Left ventricle myocardium inferior (tissue), 1 donor: ENCODE measurements at places on chromosomes 1 and 21. TPM values are rescaled to one million over a fixed set of nuclear protein-coding genes. Genes with fewer than 3 reads are reported as not detected.
A peak's percentile ranks its signal among the peaks of the same experiment; 100 is the strongest.

The PTGFR gene
- total RNA-seq, result 0.44 TPM

The KISS1 gene
- not detected for total RNA-seq

The CELA2A gene
- total RNA-seq, result not detected

The RPTN gene
- total RNA-seq, result not detected

The LCA5L gene
- total RNA-seq, result 0.80 TPM

DNA sequence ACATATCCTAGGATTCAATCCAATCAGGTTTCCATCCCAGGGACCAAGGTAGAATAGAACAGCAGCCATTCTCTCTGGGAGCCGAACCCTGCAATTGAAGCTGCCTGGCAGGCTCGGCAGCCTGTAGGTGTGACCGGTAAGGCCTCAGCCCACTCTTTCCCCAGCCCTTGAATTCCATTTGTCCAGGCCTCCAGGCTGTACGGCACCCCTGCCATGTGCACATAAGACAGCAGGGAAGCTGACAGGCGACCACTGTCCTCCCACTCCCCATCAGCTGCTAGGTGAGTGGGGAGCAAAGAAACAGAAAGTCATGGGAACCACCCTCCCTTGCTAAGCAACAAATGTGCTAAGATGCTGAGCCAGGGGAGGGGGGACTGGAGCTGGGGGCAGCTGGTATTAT, 23.0 kb downstream of the OPTC start:
- H3K4me3 ChIP-seq, result no peak overlapping the region
- H3K27ac ChIP-seq, result no peak overlapping the region
- no peaks in the 10 kb centered on the region for H3K27me3 ChIP-seq
- no peak for DNase-seq
- no peaks in the 10 kb centered on the region for H3K36me3 ChIP-seq

DNA sequence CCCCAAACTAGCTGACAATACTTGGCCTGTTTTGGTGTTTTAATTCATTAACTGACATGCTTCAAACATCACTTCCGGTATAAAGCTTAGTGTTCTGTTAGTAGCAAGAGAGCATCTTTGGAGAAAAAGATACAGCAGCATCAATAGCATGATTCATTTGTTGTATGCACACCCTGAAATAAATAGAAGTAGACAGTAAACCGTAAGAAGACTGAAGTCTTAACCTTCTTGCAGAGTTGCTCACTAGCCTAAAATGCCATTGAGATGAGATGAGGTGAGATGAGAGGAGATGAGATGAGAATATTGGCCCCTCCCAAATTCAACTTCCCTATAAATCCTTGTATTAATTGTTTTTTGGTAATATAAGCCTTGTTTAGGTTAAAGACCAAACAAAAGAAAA, 108.8 kb downstream of the TNFSF18 start:
- H3K4me3 ChIP-seq, result no peak overlapping the region
- H3K27ac ChIP-seq, result no peak overlapping the region
- H3K36me3 ChIP-seq, result no peaks in the 10 kb centered on the region
- no peaks in the 10 kb centered on the region for H3K27me3 ChIP-seq
- no peaks in the 10 kb centered on the region for H3K4me1 ChIP-seq

DNA sequence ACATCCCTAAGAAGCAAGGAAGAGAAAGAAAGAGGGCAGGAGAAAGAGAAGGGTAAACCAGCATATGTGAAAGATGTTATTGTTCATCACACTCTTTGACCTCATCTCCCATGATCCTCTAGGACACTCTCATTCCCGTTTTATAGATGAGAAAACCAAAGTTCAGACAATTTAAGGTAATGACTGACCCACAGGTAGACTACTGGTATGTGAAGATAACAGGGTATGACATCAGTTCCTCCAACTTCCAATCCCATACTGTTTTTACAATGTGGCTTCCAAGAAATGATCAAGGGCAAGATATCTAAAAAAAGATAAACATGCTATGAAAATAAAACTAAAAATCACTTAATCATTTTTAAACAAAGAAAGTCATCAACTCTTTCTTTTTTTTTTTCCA, 95.2 kb upstream of the TNFSF4 start:
- no peak for DNase-seq

- H3K27me3 ChIP-seq, result no peaks in the 10 kb centered on the region
- H3K4me1 ChIP-seq, result no peaks in the 10 kb centered on the region
- H3K36me3 ChIP-seq, result no peaks in the 10 kb centered on the region
- DNase-seq, result no peak
Observed at GRCh38 chr1:210681158-210681557, 352.5 kb downstream of the HHAT start.

DNA sequence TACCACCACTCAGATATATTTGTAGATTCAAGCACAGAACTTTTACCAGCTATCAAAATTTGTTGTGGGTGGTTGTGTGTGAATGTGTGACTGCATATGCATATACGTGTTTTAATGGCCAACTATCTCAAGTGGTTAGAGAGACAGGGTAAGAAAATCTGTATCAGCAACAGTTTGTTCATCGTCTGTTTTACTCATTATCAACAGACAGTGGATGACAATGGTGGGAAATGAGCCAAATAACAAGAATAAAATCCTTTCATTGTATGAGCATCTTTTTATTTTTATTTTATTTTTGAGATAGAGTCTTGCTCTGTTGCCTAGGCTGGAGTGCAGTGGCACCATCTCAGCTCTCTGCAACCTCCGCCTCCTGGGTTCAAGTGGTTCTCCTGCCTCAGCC, 22.7 kb upstream of the DYNLT5 start:
- no peak for DNase-seq
- no peaks in the 10 kb centered on the region for H3K36me3 ChIP-seq
- H3K27me3 ChIP-seq, result no peaks in the 10 kb centered on the region
- H3K4me1 ChIP-seq, result peaks cover 8% of the 10 kb centered on the region
- H3K4me3 ChIP-seq, result no peak overlapping the region

DNA sequence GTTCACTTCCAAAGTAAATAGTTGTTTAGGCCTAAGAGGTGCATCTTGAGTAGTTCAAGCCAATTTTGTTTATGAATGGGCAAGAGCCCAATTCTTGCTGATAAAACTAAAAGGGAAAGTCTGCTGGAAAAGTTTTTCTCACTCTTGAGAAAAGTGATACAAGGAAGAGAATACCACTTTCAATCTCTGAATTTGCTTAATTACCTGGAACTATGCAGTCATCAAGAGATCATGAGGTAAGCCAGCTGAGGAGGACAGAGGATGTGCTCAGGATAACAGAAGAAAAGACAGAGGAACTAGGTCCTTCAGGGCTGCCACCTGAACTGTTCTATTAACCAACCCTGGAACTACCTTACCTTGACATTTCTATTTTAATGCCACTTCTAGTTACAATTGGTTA, 42.2 kb downstream of the ILDR2 start:
- DNase-seq, result no peak
- no peak overlapping the region for H3K27ac ChIP-seq
- H3K4me1 ChIP-seq, result peaks cover 16% of the 10 kb centered on the region
- no peaks in the 10 kb centered on the region for H3K36me3 ChIP-seq

DNA sequence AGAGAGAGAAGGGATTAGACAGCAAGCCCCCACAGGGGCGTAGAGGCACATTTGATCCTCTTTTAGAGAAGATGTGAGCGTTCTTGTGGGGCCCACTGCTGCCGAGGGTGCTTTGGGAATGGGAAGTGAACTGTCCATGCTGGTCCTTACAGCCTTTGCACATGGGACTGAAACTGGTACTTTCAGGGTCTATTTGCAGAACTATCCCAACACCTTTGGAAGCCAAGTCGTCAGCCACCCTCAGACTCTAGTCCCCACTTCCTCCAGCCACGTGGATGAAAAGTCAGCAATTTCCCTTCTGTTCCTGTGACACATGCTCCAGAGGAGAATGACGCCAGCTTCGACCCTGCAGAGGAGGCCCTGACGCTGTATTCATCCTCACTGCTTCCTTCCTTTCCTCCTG, 2.6 kb upstream of the RAB7B start:
- H3K27ac ChIP-seq, result no peak overlapping the region
- H3K27me3 ChIP-seq, result no peaks in the 10 kb centered on the region
- no peak for DNase-seq
- no peaks in the 10 kb centered on the region for H3K36me3 ChIP-seq
- no peak overlapping the region for H3K4me3 ChIP-seq

DNA sequence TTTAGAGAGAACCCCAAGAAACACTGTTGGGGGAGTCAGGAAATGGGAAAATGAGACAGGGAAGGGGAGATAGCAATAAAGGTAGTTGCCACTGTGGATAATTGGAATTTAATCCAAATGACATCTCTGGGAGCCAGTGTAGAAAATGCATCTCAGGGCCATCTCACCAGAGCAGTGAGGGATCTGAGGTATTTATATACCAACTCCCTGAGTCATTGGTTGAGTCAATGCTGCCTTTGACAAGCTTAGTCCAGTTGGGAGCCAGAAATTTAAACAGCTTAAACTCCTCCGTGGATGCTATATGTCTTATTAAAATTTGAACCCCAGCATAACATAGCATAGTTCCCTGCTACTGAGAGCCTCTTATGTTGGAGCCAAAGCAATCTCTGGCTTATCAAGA, 140.3 kb downstream of the SLC30A10 start:
- H3K27me3 ChIP-seq, result no peaks in the 10 kb centered on the region
- no peak for DNase-seq
- H3K27ac ChIP-seq, result no peak overlapping the region
- H3K36me3 ChIP-seq, result no peaks in the 10 kb centered on the region
- no peak overlapping the region for H3K4me3 ChIP-seq

DNA sequence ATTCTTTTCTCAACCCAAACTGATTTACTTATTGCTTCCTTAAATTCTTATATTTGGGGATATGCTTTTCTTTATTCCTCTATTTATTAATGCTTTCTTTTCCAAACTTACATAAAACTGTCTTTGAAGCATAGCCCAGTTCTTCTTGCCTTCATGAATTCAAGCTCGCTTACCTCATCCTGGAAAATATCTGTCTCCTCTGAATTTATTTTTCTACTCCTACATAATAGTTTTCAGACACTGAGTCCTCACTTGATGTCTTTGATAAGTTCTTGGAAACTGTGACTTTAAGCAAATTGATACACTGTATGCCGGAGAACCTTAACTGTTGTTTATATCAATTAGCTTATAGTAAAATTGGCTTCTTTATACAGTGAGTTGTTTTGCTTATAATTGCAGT, 93.8 kb downstream of the ZFYVE9 start:
- no peak for DNase-seq
- no peak overlapping the region for H3K4me3 ChIP-seq
- no peaks in the 10 kb centered on the region for H3K27me3 ChIP-seq
- H3K4me1 ChIP-seq, result no peaks in the 10 kb centered on the region
- no peak overlapping the region for H3K27ac ChIP-seq

- H3K4me1 ChIP-seq, result no peaks in the 10 kb centered on the region
- H3K27me3 ChIP-seq, result no peaks in the 10 kb centered on the region
- no peak overlapping the region for H3K27ac ChIP-seq
- no peak overlapping the region for H3K4me3 ChIP-seq
- H3K36me3 ChIP-seq, result peaks cover 95% of the 10 kb centered on the region
Observed at GRCh38 chr1:7821282-7821681, 31.6 kb downstream of the UTS2 start.

- H3K4me3 ChIP-seq, result no peak overlapping the region
- H3K4me1 ChIP-seq, result no peaks in the 10 kb centered on the region
- no peak for DNase-seq
- H3K27me3 ChIP-seq, result peaks cover 1% of the 10 kb centered on the region
- H3K27ac ChIP-seq, result no peak overlapping the region
Observed at GRCh38 chr1:50084389-50084788, 24.3 kb upstream of the ELAVL4 start.

GRCh38 chr1:215720126-215720525, 153.0 kb downstream of the KCTD3 start:
- no peaks in the 10 kb centered on the region for H3K27me3 ChIP-seq
- H3K27ac ChIP-seq, result no peak overlapping the region
- no peak overlapping the region for H3K4me3 ChIP-seq
- H3K4me1 ChIP-seq, result no peaks in the 10 kb centered on the region
- DNase-seq, result no peak

DNA sequence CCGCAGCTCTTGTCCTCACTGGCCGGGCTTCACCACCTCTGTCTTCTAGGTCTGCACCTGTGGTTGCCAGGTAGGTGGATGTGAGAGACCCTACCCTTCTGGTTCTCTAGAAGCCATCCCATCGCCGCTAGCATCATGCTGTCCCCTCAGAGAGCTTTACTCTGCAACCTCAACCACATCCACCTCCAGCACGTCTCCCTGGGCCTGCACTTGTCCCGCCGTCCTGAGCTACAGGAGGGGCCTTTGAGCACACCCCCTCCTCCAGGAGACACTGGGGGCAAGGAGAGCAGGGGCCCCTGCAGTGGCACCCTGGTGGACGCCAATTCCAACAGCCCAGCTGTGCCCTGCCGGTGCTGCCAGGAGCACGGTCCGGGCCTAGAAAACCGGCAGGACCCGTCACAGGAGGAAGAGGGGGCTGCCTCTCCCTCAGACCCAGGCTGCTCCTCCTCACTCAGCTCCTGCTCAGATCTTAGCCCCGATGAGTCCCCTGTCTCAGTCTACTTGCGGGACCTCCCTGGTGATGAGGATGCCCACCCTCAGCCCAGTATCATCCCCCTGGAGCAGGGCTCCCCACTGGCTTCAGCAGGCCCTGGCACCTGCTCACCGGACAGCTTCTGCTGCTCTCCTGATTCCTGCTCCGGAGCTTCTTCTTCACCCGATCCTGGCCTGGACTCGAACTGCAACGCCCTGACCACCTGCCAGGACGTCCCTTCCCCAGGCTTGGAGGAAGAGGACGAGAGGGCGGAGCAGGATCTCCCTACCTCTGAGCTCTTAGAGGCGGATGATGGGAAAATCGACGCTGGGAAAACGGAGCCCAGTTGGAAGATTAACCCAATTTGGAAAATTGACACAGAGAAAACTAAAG, 1.2 kb downstream of the RUSC1 start:
- peak overlapping the region; percentile 85 for H3K4me3 ChIP-seq
- H3K27me3 ChIP-seq, result no peaks in the 10 kb centered on the region
- peak overlapping the region; percentile 99 for H3K27ac ChIP-seq
- peaks cover 55% of the 10 kb centered on the region for H3K4me1 ChIP-seq

DNA sequence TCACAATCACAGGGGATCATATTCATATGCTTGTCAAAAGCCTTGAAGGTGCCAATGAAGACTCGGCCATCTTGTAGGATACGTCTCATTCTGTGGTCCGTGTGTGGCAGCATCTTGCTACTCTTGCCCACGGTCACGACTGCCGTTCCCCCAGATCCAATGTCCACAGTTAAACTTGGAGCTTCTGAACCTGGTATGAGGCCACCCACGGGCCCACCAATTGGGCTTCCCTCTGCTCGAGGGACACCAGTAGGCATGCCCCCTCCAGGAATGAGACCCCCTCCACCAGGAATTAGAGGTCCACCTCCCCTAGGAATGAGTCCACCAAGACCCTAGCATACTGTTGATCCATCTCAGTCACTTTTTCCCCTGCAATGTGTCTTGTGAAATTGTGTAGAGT, 39.6 kb downstream of the MORN1 start:
- peak; percentile 3 for DNase-seq
- no peak overlapping the region for H3K27ac ChIP-seq
- H3K4me1 ChIP-seq, result peaks cover 11% of the 10 kb centered on the region
- H3K27me3 ChIP-seq, result no peaks in the 10 kb centered on the region
- H3K36me3 ChIP-seq, result no peaks in the 10 kb centered on the region

DNA sequence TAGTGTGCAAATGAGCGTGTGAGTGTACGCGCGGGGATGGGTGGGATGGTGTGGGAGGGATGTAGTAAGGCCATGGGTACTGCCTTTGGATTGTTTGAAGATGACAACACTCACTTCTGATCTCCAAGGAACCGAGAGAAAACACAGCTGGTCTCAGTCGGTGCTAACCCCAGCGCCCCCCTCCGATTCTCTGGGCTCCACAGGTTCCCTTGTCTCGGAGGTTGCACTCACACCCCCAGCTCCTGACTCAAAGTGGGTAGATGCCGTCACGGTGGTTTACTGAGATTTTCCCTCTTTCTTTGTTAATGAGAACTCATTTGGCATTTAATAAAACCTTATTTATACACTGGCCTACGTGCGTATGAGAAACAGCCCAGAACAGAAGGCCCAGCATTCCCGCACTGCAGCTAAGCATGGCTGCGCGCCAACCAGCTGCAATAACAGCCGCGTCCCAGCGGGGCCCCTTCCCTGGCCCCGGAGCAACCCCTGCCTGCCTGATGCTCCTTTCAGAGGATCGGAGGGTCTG, 25.8 kb downstream of the ABCA4 start:
- H3K27ac ChIP-seq, result peak overlapping the region; percentile 90
- peak; percentile 90 for DNase-seq
- no peaks in the 10 kb centered on the region for H3K27me3 ChIP-seq
- H3K4me3 ChIP-seq, result peak overlapping the region; percentile 19
